ENCODE measurements at places on chromosomes 11 and 22.

DNA sequence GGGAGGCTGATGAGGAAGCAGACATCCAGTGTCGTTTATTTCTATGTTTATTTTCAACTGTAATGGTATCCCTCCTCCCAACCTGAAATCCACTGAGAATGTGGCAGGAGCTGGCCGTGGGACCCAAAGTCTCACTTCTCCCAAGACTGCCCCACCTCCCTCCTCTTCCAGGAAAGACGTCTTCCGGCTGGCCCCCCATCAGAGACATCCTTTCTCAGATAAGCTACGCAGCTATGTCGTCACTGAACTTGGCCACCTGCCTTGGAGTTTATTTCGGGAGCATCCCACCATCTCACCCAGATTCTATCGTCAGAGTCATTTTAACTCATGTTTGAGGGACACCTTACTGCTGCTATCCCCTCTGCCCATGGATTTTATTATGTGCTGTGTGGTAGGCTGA is 13.9 kb downstream of the TMEM184B start:
- no peak for DNase-seq

GRCh38 chr22:25110846-25111578 is 88.6 kb upstream of the CRYBB3 start:
- DNase-seq, result no peak

DNA sequence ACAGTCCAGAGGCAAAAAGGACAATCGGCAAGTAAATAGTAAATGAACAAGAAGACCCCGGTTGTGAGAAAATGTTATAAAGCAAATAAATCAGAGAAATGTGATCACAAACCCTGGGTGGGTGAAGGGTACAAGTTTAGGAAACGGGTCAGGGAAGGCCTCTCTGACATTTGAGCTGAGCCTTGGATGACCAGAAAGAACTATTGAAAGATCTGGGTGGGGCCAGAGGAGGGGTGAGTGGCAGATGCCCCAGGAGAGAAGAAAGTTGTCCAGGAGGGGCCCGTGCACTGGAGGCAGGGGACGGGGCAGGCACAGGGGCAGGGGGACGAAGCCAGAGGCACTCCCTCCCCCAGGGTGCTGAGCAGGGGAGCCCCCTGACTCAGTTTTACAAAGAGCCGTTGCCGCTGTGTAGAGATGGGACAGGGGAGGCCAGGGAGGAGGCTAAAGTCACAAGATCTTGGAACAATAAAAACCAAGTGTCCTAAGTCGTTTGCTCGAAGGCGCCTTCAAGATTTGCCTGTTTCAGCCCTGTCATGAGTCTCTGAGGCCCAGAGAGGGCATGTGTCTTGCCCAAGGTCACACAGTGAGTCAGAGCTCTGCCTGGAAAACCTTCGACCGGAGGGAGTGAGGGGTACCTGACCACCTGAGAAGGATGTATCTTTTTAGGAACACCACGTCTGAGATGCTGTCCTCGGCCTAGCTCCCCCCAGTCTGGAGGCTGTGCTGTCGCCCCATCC is 10.8 kb upstream of the PDGFB start:
- DNase-seq, result no peak

DNA sequence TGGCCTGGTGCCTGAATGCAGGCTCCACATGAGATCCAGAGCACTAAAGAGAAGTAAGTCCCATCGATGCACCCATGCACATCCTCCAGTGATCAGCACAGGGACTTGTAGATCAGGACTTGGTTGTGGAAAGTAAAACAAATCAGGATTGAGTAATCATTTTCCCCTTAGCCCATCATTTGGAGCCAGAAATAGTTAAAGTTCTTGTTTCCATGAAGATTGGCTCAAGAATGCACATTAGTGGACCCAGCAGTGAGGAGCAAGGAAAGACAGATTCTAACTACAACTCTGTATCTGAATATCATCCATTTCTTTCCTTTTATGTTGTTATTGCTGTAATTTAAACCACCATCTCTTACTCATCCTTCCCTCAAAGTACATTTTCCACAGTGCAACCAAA is 19.1 kb downstream of the CCDC83 start:
- DNase-seq, result no peak

GRCh38 chr11:10911907-10912306 is 54.1 kb upstream of the ZBED5 start:
- DNase-seq, result no peak

DNA sequence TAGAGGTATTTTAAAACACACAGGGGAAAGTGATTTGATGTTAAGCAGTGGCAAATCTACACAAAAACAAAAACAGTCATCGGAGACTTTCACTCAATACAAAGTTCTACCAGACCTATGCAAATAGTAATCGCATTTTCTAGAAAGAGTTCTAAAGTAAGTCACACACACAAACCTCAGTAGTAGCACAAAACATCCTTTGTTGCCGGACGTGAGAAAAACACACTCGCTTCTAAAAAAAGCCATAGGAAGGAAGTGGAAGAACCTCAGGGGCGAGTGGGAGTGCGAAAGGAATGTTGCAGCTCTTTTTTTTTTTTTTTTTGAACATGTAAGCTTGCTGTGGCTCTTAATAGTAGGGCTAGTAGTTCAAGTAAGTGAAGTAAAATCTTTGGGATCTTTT is 88.9 kb downstream of the MAML2 start:
- no peak for DNase-seq

DNA sequence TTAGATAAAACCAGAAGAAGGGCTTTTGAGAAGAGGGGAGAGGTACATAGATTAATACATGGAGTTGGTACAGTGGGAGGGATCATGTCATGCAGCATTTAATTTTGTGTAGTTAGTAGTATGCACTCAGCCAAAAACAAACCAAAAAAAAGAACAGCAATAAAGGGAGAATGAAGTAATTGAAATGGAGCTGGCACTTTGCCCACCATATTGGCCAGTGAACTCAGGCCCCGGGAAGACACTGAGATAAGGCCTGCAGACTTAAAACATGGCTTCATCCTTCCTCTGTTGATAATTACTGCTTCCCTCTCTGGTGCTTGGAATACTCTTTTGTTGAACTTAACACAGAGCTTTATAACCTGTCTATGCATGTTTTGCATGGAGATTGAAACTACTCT is 3.1 kb downstream of the PANX1 start:
- no peak for DNase-seq

DNA sequence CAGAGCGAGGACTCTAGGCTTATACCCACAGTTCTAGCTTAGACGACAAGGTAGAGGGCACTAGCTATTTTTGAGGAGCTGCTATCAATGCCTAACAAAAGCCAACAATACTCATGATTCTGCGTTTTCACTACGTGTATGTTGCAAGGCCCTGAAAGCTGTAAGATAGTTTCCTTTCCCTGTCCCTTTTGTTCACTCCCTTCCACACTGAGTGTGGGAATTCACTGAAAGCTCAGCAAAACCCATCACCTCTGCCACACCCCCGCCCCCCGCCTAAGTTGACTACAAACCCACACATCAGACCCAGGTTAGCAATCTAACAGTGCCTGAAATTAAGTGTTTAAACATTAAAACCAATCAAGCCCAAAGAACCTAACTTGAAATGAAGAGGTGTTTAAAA is 6.2 kb upstream of the LDLRAD3 start:
- no peak for DNase-seq

DNA sequence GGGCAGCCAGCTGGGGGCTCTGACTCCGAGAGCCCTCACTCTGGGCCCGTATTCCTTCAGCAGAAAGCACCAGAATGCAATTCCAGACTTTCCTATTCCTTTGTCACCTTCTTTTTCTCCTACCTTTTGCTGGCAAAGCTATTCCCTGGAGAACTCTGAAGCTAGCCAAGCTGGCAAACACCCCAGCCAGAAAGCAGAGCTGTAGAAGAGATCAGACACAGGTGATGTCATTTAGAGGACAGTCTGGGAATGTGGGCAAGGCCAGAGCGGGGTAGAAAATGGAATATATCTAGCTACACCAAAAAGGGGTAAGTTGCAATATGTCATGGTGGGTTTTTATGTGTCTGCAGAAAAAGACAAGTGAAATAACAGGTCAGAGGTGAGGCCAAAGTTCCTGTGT is 205.1 kb downstream of the NXPE2 start:
- DNase-seq, result no peak

GRCh38 chr22:41245917-41246499 is 5.3 kb upstream of the CHADL start:
- no peak for DNase-seq

DNA sequence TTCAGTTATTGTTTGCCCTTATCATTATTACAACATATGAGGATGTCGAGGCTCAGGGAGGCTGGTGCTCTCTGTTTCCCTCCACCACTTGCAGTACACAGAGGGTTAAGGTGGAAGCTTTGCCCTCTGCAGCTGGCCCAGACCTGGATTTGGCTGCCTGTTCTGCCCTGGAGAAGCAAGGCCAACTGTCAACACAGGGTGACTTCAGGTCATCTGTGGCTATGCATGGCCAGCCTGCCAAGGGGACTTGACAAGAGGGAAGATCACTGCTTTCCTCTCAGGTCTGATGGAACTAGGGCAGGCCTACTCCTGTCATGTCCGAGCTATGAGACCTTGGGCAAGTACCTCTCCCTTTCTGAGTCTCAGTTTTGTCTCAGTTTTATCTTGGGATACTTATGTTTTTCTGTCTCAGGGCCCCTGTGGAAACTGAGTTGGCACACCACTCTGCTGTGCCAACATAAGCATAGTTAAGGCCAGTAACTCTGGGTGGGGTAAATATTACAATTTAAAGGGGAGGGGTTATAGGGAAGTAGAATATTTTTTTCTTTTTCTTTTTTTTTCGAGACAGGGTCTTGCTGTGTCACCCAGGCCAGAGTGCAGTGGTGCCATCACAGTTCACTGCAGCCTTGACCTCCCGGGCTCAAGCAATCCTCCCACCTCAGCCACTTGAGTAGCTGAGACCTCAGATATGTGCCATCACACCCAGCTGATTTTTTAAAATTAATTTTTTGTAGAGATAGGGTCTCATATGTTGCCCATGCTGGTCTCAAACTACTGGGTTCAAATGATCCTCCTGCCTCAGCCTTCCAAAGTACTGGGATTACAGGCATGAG is 2.4 kb upstream of the THRSP start:
- no peak for DNase-seq

DNA sequence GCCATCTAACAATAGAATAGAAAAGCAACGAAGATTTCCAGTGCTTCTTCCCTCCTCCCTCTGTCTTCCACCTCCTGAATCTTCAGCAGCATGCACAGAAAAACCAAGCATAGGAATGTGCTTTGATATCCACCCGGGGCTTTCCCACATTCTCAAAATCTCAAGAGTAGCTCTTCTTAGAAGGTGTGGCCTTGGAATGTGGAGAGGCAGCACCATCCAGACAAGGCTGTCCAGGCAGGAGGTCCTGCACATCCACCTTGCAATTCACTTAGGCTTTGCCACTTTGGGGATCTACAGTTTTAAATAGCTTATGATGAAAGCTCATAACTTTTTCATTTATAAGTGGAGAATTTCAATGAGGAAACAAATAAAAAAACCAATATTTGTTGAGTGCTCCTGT is 72.9 kb downstream of the KIRREL3 start:
- DNase-seq, result no peak

- no peak for DNase-seq
These were observed 13.8 kb downstream of the TPST2 start for GRCh38 chr22:26576026-26576680.
